Thoracic aorta (tissue), 2 donors: ENCODE measurements at places on chromosomes 11 and 22. TPM values are rescaled to one million over a fixed set of nuclear protein-coding genes. Genes with fewer than 3 reads are reported as not detected.

GRCh38 chr22:17266251-17266971 is 47.2 kb upstream of the ADA2 start:
- DNase-seq, result no peak
- no peaks in the 10 kb centered on the region for H3K27me3 ChIP-seq
- H3K4me3 ChIP-seq, result no peak overlapping the region
- H3K36me3 ChIP-seq, result no peaks in the 10 kb centered on the region
- H3K4me1 ChIP-seq, result no peaks in the 10 kb centered on the region

CCDC87 gene
- total RNA-seq, result not detected

DNA sequence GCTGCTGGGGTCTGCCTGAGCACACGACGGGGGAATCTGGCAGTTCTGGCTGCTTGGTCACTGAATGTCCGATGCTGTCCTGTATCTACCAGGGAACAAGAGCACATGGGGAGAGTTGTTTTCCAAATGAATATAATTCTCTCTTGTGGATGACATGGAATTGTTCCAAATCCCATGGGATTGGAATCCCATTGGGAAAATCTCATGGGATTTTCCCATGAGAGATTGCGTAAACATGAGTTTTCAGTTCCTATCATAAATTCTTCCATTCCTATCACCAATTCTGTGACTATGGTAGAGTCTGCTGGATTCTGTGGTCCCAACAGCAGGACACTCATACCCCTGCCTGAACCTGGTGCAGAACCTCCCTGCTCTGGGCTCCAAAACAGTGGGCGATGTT is 35.6 kb upstream of the IGLL5 start:
- no peak overlapping the region for H3K27ac ChIP-seq
- no peaks in the 10 kb centered on the region for H3K4me1 ChIP-seq
- H3K36me3 ChIP-seq, result no peaks in the 10 kb centered on the region
- H3K4me3 ChIP-seq, result no peak overlapping the region
- DNase-seq, result no peak
- no peaks in the 10 kb centered on the region for H3K27me3 ChIP-seq

LRRC75B gene
- total RNA-seq, result 18.7 TPM

DNA sequence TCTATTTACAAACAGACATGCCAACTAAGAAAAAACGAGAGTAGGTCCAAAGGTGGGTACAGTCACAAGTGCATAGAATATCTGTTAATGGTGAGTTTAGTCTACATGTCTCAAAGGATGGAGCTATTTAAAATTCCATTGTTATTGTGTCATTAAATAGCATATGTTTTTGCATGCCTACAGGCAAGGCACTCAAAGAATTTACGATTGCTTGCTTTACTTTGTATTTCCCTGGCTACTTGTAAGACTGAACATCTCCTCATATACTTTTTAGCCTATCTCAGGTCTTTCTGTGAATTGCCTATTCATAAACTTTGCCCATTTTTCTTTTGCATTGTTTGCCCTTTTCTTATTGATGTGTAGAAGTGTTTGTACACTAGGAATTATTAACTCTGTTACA is 39.7 kb downstream of the DEUP1 start:
- no peaks in the 10 kb centered on the region for H3K36me3 ChIP-seq
- H3K27ac ChIP-seq, result no peak overlapping the region
- no peaks in the 10 kb centered on the region for H3K4me1 ChIP-seq
- DNase-seq, result no peak
- no peaks in the 10 kb centered on the region for H3K27me3 ChIP-seq
- H3K4me3 ChIP-seq, result no peak overlapping the region

H19 gene
- 85.8 TPM for total RNA-seq
